ENCODE measurements at places on chromosomes 4 and X.

GRCh38 chr4:1583051-1583785, 100.9 kb downstream of the FAM53A start:
- no peak for DNase-seq

- DNase-seq = no peak
Observed at GRCh38 chrX:31563792-31564191, 492.0 kb upstream of the FTHL17 start.

- DNase-seq = no peak
Observed at GRCh38 chrX:56947699-56948098, 47.6 kb downstream of the SPIN3 start.

DNA sequence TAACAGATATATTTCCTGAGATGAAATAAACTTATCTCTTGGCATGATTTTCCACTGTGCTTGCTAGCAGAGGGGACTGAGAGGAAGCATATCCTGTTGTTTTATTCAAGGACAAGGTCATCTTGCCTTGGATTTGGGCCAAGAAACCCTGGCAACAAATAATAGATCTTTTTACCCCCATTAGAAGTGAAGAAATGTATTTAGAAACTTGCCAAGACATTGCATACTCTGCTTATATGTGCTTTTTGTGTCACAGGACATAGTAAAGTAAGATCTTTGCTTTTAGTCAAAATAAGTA, 170.2 kb downstream of the RAPGEF2 start:
- no peak for DNase-seq

DNA sequence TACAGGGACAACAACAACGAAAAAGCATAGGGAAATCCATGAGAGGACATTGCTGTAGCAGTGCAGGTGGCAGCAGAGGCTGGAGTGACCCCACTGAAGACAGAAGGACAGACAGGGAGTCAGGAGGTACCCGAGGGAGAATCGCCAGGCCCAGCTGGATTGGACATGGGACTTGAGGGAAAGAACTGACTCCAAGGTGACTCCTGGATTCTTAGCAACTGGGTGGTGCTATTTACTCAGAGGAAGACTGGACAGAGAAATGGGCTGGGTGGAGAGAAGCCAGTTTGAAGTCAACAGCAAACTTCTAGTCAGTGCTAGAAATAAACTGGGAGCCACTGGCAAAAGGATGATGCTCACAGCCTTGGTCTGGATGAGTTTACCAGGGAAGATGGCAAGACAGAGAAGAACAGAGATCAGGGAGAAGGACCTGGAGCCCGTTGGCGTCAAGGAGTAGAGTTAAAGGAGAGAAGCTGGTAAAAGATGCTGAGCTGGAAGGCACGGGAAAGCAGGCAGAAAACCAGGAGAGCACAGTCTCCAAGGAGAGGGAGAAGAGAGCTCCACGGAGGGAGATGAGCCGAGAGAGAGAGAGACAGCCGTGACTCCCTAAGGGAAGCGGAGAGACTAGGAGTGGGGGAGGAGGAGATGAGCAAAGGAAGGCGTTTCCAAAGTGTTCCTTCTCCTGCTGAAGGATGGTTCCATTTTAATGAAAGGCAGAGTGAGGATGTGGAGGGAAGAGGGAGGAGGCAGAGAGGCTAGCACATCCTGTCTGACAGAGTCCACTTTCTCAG, 119.4 kb downstream of the AFAP1 start:
- no peak for DNase-seq

DNA sequence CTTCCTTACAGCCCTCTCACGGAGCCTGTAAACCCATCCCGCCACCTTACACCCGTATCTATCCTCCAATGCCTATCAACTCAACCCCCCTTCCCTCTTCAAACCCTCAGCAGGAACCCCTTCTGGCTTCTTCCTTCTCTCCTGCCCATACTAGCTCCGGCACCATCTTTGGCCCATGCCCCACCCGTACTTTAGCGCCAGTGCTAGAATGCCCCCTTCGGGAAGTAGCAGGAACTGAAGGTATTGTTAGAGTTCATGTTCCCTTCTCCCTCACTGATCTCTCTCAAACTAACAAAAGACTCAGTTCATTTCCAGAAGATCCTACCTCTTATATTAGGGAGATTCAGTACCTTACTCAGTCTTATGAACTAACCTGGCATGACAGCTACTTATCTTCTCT, 2.7 kb upstream of the UGT2B15 start:
- no peak for DNase-seq

GRCh38 chr4:98905839-98906238, 23.1 kb downstream of the EIF4E start:
- DNase-seq = no peak

GRCh38 chr4:120658772-120659171, 263.8 kb downstream of the PRDM5 start:
- no peak for DNase-seq

DNA sequence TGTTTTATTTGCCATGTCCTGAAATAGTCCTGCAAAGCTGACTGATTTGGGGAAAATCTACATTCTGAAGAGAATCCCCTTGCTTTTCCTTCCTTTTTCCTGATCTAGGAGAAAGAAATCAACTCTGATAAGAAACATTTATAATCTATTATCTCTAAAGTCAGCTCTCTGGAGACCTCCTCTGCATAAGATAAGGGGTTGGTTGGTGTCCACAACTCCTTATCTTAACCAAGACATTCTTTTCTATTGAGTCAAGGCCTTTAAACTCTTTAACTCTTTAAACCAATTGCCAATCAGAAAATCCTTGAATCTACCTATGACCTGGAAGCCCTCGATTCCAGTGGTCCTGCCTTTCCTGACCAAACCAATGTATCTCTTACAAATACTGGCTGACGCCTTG, 373.6 kb upstream of the RASGEF1B start:
- DNase-seq = no peak

- no peak for DNase-seq
Observed at GRCh38 chr4:86908251-86908657, 16.0 kb upstream of the C4orf36 start.

GRCh38 chr4:142085513-142086292, 449.3 kb downstream of the IL15 start:
- no peak for DNase-seq

GRCh38 chr4:40555176-40555900, 74.3 kb downstream of the RBM47 start:
- no peak for DNase-seq

GRCh38 chr4:102438396-102439235, 62.5 kb upstream of the NFKB1 start:
- DNase-seq = no peak

DNA sequence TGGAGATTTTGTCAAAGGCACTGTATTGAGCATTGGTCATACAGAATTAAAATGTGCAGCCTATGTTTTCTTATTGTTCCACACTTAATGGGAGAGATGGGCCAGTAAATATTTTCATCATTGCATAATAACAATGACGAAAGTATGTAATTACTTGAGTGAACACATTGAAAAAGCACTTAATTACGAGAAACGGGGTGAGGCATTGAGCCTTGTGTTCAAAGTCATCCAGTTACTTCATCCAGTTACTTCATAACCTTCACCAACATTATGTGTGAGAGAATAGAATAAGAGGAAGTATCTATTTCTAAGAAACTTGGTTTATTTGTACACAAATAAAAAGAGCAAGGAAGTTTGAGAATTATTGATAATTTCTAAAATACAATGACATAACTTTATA, 1427.0 kb downstream of the ADGRL3 start:
- no peak for DNase-seq

DNA sequence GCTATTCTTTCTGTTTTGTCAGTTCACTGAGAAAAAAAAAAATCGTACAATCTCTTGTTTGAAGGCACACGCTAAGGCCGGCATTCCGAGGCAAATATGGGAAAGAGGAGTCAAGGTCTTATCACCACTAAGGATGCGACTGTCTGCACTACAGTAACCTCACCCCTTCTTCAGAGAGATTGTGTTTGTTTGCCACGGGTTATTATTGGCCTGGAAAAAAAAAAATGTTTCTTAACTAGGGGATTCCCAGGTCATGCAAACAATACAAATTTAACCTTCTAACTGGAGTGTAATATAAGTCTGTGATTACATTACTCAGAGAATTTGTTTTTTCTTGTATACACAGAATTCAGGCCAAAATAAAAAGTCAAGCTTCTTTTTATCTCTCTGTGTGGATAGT, 168.3 kb downstream of the TMA16 start:
- DNase-seq = no peak

GRCh38 chrX:149630681-149631233, 835 bp downstream of the TMEM185A start:
- DNase-seq = peak; percentile 14

DNA sequence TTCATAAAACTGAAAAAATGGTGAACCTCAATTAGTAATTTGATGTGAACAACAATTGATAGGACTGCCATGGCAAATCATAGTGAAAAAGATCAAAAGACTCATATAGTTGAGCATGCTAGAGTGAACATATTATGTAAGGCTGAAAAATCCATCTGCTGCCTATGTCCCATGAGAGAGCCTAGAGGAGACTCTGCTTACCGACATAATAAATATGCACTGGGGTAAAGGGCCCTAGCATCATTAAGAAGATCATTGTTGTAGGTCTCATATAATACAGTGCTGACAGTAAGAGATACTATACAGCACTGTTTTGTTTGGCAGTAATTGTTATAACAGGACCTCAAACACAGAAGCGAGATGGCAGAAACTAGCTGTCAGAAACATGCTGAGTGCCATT, 229.0 kb downstream of the PABPC4L start:
- no peak for DNase-seq

DNA sequence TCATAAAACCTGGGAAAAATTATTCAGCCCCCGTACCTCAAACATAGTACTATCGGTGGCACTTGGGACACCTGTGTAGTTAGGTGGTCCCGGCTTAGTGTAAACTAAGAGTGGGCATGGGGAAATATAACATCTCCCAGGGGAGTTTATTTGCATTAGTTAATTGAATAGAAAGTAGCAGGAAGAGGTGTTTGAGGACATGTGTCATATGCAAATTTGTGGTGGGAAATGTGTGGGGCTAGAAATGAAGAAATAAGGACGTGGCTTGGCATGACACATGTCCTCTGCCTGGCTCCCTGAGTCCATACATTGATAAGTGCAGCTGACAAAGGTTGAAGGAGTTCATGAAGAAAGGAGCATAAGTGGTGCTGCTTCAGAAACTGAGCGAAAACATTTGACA, 483.6 kb downstream of the SH2D1A start:
- no peak for DNase-seq

DNA sequence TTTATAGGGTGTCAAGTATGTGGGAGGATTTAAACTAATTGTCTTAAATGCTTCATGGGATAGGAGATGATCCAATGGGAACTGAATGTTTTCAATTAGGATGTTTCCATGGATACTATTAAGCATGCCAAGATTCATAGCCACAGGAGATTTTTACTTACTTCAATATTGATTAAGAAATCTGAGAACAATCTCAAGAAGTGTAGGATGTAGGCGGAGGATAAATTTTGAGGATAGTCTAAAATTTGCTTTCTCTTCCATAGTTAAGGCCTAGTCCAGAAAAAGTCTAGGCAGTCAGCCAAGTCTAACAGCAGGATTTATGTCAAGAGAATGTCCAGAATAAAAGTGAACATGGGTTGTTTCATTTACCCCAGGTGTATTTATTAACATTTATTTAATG, 32.8 kb downstream of the REPS2 start:
- DNase-seq = peak; percentile 28

DNA sequence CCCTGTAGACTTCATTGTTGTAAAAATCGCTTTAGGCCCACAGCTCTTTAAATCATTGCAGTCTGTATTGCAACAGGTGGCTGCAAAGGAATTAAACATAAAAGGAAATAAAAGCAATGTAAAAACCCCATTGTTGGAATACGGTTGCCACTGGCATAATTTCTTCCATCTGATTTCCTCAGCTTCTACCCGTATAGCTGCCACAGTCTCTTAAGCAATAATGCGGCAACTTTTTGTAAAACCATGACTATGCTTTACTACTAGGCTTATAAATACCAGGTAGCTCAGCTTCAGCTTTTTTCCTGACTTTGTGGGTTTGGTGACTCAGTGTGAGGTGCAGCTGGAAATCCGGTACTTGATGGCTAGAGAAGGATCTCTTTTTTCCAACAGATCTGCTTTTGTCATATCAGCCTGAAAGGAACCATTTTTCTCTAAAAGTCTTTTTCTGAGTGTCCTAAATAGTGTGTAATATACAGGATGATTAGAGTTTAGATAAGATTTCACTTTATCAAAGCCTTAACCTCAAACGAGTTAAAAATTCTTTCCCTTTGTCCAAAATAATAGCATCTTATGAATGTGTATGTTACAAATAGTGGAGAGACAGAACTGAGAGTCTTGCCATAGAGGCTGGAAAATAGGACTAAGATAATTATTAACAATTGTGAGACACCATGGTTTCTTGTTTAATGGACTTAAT, 268.0 kb downstream of the ADGRL3 start:
- no peak for DNase-seq

GRCh38 chr4:75671802-75672421, 1.3 kb downstream of the G3BP2 start:
- DNase-seq = no peak

DNA sequence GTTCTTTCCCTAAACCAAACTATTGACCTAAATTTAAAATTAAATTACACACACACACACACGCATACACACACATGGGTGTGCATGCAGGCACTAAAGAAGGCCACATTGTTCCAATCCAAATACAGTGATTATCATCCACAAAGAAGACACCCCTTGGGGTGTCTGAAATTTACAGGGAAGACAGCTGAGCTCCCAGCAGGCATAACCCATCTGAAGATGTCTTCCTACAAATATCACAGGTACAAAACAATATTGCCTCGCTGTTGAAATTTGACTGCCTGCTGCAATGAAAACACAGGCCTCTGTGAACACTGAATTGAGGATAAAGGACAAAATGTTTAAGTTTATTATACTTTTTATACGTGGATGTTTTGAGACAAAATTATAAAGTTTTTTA, 50.2 kb upstream of the SLC7A11 start:
- DNase-seq = peak; percentile 44

- no peak for DNase-seq
Observed at GRCh38 chrX:103418811-103419340, 42.5 kb downstream of the BEX3 start.

GRCh38 chr4:159159611-159160010, 56.7 kb downstream of the RAPGEF2 start:
- no peak for DNase-seq

GRCh38 chr4:151678048-151678872, 82.5 kb downstream of the GATB start:
- DNase-seq = no peak
